ENCODE measurements at places on chromosomes 3 and 15. TPM values are rescaled to one million over a fixed set of nuclear protein-coding genes. Genes with fewer than 3 reads are reported as not detected.

ROPN1 gene
- not detected for total RNA-seq

SUCNR1 gene
- 3.8 TPM for total RNA-seq

DNA sequence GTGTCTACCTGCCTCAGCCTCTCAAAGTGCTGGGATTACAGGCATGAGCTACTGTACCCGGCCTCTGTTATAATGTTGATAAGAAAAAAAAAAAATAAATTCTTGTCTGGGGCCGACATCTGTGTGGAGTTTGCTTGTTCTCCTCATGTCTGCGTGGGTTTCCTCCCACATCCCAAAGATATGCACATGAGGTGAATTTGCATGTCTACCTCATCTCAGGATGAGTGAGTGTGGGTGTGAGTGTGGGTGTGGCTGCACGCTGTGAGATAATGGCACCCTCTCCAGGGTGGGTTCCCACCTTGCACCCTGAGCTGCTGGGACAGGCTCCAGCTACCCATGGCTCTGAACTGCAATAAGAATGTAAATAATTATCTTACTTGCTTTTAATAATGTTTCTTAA is 25.9 kb upstream of the UACA start:
- no peak for DNase-seq

DNA sequence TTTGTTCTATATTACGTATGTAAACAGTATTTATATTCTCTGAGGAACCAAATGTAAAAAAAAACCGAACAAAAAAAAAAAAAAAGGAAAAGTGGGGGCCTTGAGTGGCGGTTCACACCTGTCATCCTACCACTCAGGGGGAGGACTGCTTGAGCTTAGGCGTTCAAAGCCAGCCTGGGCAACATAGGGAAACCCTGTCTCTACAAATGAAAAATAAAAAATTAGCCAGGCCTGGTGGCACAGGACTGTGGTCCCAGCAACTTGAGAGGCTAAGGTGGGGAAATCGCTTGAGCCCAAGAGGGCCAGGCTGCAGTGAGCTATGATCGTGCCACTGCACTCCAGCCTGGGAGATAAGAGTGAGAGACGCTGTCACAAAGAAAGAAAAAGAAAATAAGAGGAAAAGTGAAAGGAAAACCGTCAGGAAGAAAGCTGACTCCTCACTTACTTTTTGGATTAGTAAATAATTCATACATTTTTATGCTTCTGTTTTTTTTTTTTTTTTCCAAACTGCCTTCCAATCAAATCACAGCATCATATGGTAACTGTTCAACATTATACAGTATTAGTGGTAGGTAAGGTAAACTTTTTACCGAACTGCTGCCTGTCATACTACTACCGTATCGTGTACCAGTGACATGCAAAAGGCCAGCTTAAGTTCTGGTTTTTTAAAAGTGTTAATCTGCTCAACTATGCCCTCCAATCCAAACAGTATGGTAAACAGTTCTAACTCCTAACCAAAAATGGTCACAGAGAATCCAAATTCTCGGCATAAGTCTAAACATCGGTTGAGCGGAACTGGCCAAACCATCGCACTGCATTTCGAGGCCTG is 1.2 kb downstream of the PHC3 start:
- DNase-seq: no peak

AGBL1 gene
- total RNA-seq: 0.02 TPM

- DNase-seq: no peak
Observed at GRCh38 chr3:53672981-53673380, 173.2 kb downstream of the CHDH start.

DNA sequence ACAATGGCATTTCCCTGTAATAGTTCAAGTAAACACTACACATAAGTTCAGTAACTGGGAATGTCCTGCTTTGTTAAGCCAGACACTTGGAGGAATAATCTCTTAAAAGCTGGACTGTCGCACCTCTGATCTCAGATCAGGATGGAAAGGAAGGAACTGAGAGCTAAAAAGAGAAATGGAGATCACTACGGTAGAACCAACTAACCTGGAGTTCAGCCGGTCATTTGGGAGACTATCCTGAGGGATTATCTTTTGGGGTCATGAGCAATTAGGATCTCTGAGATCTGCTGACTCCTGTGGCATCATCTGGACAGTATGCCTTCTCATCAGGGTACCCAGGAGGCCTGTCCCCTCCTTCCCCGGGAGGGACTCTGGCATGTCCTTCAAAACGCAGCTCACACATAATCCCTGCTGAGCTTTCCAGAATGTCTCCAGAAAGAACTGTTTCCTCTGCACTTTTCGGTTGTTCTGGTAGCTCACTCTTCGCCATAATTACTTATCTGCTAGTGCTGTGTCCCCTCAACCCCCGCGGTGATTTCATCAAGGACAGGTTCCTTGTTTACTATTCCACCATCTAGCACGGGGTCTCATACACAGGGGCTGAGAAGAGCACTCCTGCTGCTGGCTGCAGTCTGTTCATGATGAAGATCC is 115.6 kb downstream of the SENP2 start:
- DNase-seq: no peak

GRCh38 chr3:181383760-181384159 is 328.0 kb upstream of the SOX2 start:
- no peak for DNase-seq

DNA sequence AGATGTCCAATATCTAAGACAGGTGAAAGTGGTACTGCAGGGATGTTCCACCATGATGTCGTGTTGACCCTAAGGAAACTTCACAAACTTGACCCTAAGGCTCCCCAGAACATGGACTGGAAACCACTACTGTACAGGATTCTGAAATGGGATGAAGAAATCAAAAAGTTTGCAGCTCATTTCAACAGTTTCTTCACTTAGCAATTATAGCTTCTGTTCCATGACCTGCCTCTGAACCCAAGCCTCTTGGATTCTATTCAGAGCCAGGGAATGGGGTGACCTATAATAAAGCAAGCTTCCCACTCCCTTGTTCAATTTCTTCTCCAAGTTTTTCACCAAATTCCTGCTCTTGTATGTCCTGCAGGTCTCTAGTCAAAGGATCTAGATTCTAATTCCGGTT is 40.7 kb downstream of the DUT start:
- no peak for DNase-seq

SLC22A13 gene
- total RNA-seq: 0.17 TPM
